Activated CD4-positive, alpha-beta T cell treated with anti-CD3 and anti-CD28 coated beads, Interleukin-2, amount 10 ng/mL, durations not matched to agents 24 days and 14 days (primary cell): ENCODE measurements at places on chromosomes 1 and 21. TPM values are rescaled to one million over a fixed set of nuclear protein-coding genes. Genes with fewer than 3 reads are reported as not detected.
A peak's percentile ranks its signal among the peaks of the same experiment; 100 is the strongest.

Gene GJA8
- not detected in 2 replicates for total RNA-seq

DNA sequence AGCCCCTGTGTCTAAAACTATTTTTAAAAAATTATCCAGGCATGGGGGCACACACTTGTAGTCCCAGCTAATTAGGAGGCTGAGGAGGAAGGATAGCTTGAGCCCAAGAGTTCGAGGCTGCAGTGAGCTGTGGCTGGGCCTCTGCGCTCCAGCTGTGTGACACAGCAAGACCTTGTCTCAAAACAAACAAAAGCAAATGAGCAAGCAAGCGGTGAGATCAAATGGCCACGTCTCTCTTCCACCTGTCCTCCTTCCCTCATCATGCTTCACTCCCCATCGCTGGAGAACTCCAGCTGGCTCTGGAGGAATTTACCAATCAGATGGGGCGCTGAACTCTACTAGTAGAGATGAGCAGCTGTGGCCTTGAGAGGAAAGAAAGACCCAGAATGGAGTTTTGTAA, 14.0 kb upstream of the REN start:
- peaks cover 6% of the 10 kb centered on the region for H3K27me3 ChIP-seq
- DNase-seq, result no peak
- H3K36me3 ChIP-seq, result no peaks in the 10 kb centered on the region
- H3K27ac ChIP-seq, result no peak overlapping the region

DNA sequence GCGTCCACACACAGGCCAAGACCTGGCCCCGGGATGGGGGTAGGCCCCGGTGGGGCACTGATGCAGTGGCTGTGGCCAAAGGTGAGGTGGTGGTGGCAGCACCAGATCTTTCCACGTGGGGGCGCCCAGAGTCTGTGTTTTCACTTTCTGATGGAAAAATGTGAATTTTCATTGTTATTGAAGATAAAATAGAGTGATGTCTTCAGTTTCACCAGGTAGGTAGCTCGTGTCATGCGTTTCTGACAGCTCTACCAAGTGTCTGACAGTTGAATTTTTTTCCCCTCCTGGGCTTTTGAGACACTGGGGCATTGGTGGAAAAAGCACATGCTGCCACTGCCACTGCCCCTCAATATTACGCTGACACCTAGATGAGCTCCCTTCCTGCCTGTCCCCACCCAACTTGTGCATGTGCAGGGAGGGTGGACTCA, 40.0 kb upstream of the MAGOH start:
- H3K4me3 ChIP-seq, result no peak overlapping the region
- H3K27ac ChIP-seq, result peak overlapping the region; percentile 77
- peaks cover 45% of the 10 kb centered on the region for H3K36me3 ChIP-seq
- peaks cover 5% of the 10 kb centered on the region for H3K4me1 ChIP-seq
- H3K27me3 ChIP-seq, result no peaks in the 10 kb centered on the region
- peak; percentile 93 for DNase-seq

DNA sequence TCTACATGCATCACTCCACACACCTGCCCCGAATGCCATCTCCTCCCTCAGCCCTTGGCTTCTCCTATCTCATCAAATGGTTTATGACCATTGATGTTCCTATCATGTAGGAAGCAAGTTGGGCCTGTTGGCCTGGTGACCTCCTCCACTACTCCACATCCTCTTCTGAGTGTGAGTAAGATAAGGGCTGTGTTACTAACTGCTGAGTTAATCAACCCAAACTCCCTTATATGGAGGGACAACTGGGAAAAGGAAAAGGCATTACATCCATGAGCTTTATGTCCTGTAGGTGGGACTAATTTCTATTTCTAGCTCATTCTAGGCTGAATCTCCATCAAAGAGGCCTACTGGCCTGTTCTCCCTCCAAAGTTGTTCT, 57.6 kb downstream of the WLS start:
- no peak overlapping the region for H3K4me3 ChIP-seq
- no peaks in the 10 kb centered on the region for H3K36me3 ChIP-seq
- peaks cover 8% of the 10 kb centered on the region for H3K4me1 ChIP-seq
- no peak for DNase-seq
- H3K27ac ChIP-seq, result no peak overlapping the region
- H3K27me3 ChIP-seq, result no peaks in the 10 kb centered on the region

Gene AADACL3
- total RNA-seq, result not detected in 2 replicates

DNA sequence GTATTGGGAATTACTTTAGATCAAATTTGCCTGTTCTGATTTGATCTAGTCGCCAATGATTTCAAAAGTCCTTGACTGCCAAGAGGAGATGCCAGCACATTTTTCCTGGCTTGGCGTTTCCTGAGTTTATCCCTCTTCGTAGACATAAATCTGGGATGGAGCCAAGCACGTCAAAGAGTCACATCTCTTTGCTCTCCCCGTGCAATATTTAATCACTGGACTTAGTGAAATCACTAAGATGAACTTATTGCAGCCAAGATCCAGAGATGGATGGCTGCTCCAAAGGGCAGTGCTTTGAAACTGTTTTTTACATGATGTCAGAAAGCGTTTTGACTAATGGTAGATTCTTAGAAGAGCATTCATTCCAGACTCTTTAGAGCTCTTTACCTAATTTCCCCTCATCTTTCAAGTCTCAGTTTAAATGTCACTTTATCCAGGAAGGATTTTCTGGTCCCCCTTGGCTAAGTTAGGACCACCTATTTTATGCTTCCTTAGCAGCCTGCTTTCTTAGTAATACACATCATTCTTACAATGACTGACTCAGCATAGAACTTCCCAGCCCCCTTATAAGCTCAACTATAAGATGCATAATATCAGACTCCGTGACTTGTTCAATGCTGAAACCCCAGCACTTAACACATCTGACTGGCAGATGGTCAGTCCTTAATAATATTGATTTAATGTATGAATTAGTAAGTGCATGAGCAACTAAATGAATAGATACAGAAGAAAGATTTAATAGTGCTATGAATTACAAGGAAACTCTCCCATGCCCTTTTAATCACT, 94.4 kb upstream of the GREM2 start:
- DNase-seq, result no peak
- no peak overlapping the region for H3K4me3 ChIP-seq
- no peak overlapping the region for H3K27ac ChIP-seq
- no peaks in the 10 kb centered on the region for H3K36me3 ChIP-seq

DNA sequence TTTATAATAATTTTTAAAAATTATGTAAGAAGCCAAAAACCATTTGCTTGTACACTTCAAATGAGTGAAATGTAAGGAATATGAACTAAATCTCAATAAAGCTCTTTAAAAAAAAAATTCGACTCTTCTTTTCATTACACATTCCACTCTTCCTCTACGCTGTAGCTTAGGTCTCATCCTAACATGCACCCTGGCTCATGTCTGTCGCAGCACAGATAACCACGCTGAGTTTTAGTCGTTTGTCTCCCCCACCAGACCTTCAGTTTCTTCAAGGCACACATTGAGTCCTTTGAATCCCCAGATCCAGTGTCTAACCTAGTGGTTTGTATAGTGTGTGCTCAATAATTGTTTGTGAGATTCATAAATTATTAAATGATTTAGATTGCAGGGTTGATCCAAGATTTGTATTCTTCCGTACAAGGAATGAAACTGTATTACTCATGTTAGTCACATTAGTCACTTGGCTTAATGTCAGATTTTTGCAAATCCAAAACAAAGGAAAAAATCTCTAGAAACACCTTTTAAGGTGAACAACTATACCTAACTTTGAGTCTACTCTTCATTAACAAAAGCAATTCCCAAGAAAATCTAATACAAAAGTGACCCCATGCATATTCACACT, 57.3 kb downstream of the SLC25A24 start:
- no peaks in the 10 kb centered on the region for H3K4me1 ChIP-seq
- no peak overlapping the region for H3K4me3 ChIP-seq
- H3K27ac ChIP-seq, result no peak overlapping the region
- no peaks in the 10 kb centered on the region for H3K27me3 ChIP-seq

DNA sequence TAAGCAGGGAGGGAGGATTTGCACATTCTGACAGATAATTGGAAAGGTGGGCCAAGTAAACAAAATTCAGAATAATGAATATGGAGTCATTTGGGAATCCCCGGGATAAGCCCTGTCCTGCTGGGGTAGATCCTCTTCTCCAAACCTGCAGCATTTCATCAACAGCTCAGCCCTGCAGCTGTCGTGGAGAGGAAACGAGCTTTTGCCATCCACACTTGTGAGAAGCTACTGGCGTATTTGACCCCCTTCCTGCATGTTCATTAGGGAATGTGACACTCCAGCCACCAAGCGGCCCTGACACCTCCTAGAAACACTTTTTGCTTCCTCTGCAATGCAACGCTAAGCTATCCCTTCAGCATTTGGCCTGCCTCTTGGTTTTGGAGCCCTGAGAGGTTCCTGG, 8.0 kb upstream of the LEFTY2 start:
- no peak for DNase-seq
- peaks cover 36% of the 10 kb centered on the region for H3K27me3 ChIP-seq
- H3K36me3 ChIP-seq, result no peaks in the 10 kb centered on the region

Gene CYYR1
- total RNA-seq, result not detected in 2 replicates

Gene PGBD5
- total RNA-seq, result 0.09 TPM in 1 of 2 replicates, not detected in the other

Gene DMRTA2
- total RNA-seq, result not detected in 2 replicates

DNA sequence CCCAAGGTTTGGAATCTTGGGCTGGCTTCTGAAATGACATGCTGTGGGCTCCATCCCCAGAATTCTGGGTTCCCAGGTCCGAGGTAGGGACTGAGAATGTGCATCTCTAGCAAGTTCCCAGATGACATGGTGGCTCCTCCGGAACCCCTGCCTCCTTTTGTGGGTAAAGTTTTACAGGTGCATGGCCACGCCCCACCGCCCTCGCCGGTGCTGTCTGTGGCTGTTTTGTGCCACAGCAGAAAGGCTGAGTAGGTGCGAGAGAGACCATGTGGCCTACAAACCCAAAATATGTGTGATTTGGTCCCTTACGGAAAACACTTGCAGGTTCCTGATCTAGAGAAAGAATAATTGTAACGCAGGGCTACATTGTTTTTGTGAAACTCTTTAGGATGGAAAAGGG, 30.9 kb downstream of the SKI start:
- H3K4me3 ChIP-seq, result peak overlapping the region; percentile 34
- peaks cover 36% of the 10 kb centered on the region for H3K4me1 ChIP-seq
- peaks cover 25% of the 10 kb centered on the region for H3K36me3 ChIP-seq
- peak; percentile 79 for DNase-seq
- no peaks in the 10 kb centered on the region for H3K27me3 ChIP-seq
- H3K27ac ChIP-seq, result peak overlapping the region; percentile 60

- DNase-seq, result no peak
- peaks cover 30% of the 10 kb centered on the region for H3K4me1 ChIP-seq
- H3K27ac ChIP-seq, result no peak overlapping the region
- no peak overlapping the region for H3K4me3 ChIP-seq
- H3K36me3 ChIP-seq, result peaks cover 33% of the 10 kb centered on the region
Observed at GRCh38 chr1:247211339-247211738, 39.5 kb upstream of the ZNF124 start.

GRCh38 chr21:41558842-41559241, 50.9 kb upstream of the TMPRSS2 start:
- no peak overlapping the region for H3K4me3 ChIP-seq
- H3K27ac ChIP-seq, result no peak overlapping the region
- DNase-seq, result no peak
- H3K27me3 ChIP-seq, result peaks cover 17% of the 10 kb centered on the region

DNA sequence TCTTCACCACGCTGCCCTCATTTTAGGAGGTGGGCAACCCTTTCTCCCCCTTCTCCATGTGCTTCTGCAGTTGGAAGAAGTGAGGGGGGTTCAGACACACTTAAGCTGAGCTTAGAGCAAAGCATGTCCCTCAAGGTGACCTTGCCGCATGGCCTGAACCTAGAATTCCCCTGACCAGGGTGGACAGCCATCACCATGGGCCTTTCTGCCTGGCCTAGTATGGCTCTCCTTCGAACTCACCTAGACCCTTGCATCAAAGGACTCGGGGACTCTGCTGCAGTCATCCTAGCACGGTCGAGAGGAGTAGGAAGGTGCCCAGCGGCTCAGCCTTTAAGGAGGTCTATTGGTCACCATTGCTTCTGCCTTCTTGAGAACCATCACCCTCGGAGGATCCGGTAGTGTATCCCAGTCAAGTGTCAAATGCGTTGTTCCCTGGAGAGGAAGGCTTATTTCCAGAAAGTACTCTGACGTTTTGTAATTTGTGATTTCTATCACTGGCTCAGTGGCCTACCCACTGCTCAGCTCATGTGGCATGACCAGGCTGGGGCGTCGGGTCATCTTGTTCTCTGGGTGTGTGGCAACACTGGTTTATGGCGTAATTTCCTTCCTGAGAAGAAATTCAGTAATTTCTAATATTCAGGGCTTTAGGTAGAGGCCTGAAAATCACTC, at the start of gene KCNE1:
TSS of gene KCNE1 (minus strand) at position 424 of the 669 bp plus-strand sequence. CDS start 62,576 bp downstream, outside the sequence.
- peaks cover 4% of the 10 kb centered on the region for H3K4me1 ChIP-seq
- no peaks in the 10 kb centered on the region for H3K27me3 ChIP-seq
- DNase-seq, result no peak
- no peaks in the 10 kb centered on the region for H3K36me3 ChIP-seq

DNA sequence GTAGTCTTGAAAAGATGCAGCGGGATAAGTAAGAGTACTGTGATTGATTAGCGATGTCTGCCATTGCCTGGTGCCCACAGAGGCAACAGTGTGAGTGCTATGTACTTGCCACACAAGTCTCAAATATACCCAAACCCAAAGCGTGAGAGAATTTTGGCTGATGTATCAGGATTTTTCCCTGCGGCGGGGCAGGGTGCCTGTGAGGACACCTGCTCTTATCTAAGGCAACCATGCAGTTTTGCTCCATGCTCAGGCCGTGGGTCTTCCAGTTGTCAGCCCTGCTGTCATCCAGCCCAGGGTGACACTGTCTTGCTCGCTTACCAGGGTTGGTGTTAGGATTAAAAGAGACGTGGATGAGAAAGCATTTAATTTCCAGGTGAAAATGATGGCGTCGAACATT, 202.7 kb downstream of the PTPRU start:
- no peaks in the 10 kb centered on the region for H3K36me3 ChIP-seq
- peaks cover 12% of the 10 kb centered on the region for H3K27me3 ChIP-seq
- no peak overlapping the region for H3K4me3 ChIP-seq
- H3K4me1 ChIP-seq, result no peaks in the 10 kb centered on the region
- no peak overlapping the region for H3K27ac ChIP-seq

Gene SYNC
- total RNA-seq, result not detected in 2 replicates

- DNase-seq, result no peak
- H3K4me3 ChIP-seq, result no peak overlapping the region
- peaks cover 20% of the 10 kb centered on the region for H3K4me1 ChIP-seq
- peaks cover 25% of the 10 kb centered on the region for H3K27me3 ChIP-seq
- no peak overlapping the region for H3K27ac ChIP-seq
Observed at GRCh38 chr1:244077473-244078220, 26.6 kb downstream of the ZBTB18 start.

GRCh38 chr1:31626223-31627207, 9.0 kb downstream of the HCRTR1 start:
- peaks cover 27% of the 10 kb centered on the region for H3K36me3 ChIP-seq
- peaks cover 9% of the 10 kb centered on the region for H3K4me1 ChIP-seq
- no peak overlapping the region for H3K4me3 ChIP-seq
- no peaks in the 10 kb centered on the region for H3K27me3 ChIP-seq

Gene BTG2
- total RNA-seq, result 106 and 108 TPM in 2 replicates

GRCh38 chr1:32533792-32534327, 5.4 kb upstream of the ZBTB8A start:
- H3K36me3 ChIP-seq, result no peaks in the 10 kb centered on the region
- H3K4me3 ChIP-seq, result no peak overlapping the region
- peaks cover under 1% of the 10 kb centered on the region for H3K4me1 ChIP-seq
- no peak overlapping the region for H3K27ac ChIP-seq

GRCh38 chr1:110433803-110434202, 17.1 kb upstream of the PROK1 start:
- no peak overlapping the region for H3K27ac ChIP-seq
- H3K36me3 ChIP-seq, result no peaks in the 10 kb centered on the region
- no peak for DNase-seq
- H3K27me3 ChIP-seq, result peaks cover 17% of the 10 kb centered on the region
